ENCODE measurements at places on chromosomes 13 and 19.

DNA sequence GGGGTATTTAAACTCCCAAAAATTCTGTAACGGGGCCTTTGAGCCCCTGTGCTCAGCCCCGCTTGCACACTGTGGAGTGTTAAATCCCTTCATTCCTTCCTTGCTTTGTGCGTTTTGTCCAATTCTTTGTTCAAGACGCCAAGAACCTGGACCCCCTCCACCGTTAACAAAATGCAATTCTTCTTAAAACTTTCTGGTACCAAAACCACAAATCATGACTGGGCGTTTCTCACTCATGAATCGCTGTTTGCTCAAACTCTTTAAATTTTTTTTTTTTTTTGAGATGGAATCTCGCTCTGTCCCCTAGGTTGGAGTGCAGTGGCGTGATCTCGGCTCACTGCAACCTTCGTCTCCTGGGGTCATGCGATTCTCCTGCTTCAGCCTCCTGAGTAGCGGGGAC is 881 bp downstream of the ZNF20 start:
- DNase-seq, result no peak

DNA sequence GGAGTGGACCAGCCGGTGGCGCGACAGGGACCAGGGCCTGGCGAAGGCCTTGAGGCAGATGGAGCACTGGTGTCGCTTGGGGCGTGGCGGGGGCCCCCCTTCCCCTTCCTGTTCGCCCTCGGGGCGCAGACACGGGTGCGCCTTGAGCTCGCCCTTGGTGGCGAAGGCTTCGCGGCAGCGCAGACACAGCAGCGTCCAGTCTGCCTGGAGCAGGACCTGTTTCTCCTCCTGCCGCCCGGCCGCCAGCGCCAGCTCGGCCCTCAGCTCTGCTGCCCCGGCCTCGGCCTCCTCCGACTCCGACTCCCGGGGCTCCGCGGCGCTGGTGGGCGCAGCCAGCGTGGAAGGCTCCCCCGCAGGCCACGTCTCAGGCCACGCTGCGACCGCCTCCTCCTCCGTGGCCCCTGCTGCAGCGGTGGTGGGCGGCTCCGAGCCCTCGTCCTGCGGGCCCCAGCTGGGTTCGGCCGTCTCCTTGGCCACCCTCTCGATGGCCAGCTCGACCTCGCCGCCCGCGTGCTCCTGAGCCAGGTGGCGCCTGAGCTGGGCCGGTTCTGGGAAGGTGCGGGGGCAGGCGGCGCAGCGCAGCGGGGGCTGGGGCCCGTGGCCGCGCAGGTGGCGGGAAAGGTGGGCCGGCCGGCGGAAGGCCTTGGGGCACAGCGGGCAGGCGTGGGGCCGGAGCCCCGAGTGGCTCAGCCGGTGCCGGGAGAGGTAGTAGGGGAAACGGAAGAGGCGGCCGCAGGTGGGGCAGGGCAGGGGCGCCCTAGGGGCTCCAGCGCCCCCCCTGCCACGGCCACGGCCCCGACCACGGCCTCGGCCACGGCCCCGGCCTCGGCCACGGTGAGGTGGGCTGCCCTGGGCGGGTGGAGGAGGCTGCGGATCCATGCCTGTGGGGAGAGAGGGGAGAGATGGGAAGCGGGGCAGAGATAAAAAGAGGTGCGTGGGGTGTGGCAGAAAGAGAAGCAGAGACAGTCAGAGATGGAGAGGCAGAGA is 1.6 kb downstream of the ZNF579 start:
- no peak for DNase-seq

DNA sequence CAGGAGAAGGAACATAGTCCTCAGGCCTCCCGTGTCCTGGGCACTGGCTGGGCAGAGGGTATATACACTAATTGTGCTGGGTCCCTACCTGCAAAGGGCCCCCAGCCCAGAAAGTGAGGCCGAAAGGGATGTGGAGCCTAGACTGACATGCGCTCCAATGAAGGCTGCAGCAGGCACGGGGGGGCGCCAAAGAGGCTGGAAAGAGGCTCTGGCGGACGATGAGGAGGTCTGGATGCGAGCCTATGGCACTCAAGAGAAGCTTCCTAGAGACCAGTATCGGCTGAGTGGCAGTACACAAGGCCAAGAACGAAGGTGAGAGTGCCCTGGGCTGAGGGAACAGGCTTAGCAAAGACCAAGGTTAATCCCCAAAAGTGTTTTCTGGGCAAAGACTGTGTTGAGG is 16.6 kb downstream of the VRK3 start:
- no peak for DNase-seq

GRCh38 chr13:110549795-110550160 is 11.7 kb downstream of the RAB20 start:
- no peak for DNase-seq

GRCh38 chr19:30670562-30671366 is 298.6 kb downstream of the ZNF536 start:
- no peak for DNase-seq

GRCh38 chr19:11530432-11530831 is 1.5 kb upstream of the ECSIT start:
- DNase-seq, result no peak

DNA sequence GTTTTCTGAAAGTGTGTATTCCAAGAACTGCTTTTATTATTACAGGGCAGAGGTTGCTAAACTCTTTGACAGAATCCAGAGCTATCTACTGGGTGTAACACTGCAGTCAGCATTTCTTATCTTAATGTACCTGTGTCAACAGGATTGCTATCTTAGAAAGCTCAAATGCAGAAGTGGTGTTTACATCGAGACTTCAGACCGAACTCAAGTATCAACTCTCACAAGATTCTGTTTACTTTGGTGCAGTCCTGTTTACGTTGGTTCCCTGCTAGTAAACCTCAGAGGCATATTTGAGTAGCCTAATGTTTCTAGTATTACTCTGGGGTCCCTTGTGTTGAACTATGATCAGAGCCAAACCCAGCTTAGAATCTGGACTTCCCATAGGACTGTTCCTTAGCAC is 20.5 kb downstream of the SLC15A1 start:
- no peak for DNase-seq

DNA sequence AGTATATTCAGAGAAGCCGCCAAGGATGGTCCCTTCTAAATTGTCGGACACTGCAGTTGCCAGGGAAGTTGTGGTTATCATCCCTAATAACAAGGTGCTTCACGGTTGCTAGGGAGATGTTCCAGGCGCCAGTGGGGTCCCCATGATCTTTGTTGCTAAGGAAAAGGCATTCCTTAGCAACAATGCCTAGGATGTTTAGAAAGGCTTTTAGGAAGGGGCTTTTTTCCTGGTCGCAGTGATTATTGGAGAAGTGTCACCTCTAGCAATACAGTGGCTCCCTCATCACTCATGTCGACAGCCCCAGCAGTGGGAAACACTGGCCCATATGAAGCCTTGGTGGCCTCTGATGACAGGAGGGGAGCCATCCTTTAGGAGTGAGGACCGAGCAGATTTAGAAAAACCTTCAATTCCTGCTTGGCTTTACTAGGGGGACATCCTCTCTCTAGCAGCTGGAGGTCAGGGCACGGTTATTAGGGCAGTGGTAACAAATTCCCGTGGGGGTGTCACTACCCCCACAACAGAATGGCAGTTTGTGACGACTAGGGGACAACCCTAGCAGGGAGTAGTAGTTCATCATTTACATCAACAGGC is 6.4 kb upstream of the TMC4 start:
- DNase-seq, result no peak

DNA sequence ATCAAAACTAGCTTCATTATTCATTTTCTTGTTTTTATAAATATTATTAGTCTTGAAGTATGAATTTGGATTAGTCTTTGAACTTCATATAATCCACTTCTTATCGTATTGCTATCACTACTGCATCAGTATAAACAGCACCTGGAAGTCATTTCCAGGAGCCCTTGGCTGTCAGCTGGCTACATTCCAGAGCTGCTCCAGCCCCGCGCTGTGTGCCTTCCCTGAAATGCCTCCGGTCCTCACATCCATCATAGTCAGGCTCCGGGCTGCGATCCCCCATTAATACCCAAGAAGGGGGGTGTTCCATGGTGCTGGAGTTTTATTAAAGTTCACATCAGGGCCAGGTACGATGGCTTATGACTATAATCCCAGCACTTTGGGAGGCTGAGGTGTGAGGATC is 124.3 kb upstream of the GJB6 start:
- DNase-seq, result no peak

GRCh38 chr13:91181892-91182291 is 165.6 kb upstream of the MIR17HG start:
- no peak for DNase-seq

DNA sequence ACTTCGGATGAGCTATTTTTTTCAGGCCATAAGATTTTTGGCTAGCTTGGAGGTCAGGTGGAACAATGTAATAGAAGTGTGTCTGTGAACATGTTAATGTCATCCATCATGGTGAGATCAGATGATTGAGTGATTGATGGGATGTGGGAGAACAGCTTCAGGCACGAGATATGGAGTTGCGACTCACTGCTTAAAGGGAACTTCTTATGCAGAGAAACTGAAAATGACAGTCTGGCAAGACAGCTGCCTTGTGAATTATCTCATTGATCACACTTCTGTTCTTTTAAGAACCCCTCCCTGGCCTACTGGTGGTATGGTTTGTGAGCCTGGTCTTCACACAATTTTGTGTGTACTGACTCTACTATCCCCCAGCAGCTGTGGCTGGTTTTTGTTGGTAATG is 96.0 kb downstream of the OLFM4 start:
- no peak for DNase-seq

- no peak for DNase-seq
Observed at GRCh38 chr13:27952876-27953675, 16.0 kb downstream of the CDX2 start.

- DNase-seq, result no peak
Observed at GRCh38 chr13:34779171-34779570, 162.9 kb upstream of the NBEA start.

GRCh38 chr19:5972355-5972731 is 5.6 kb downstream of the RANBP3 start:
- DNase-seq, result no peak

DNA sequence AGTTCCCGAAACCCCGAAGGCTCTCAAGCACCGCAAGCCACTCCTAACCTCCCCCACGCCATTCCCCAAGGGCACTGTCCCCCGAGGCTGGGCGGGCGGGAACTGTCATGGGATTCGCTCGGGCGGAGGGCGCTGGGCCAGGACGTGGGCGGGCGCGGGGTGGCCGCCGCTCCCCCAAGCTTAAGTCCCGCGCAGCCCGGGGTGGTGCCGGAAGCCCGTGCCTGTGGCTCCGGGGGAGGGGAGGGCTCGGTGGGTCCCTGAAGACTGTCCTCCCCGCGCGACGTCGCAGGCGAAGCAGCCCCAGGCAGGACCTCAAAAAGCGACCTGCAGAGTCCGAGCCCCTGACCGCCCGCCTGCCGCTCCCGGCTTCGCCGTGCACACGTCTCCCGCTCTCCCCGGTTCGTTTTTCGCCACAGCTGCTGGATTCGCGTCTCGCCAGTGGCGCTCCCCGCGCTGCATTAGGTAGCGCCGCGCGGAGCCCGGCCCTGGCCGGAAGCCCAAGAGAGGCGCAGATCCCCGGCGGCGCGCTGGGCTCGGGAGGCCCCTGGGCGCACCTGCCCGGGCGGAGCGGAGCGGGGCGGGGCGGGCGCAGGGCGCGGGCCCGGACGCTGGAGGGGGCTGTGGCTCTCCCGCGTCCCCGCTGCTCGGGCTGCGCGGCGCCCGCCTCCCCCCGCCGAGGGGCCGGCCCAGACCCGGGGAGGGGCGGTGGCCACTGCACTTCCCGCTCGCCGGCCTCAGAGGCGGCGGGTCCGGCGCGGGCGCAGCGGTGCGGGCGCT is at the start of gene FARP1:
FARP1 (plus strand) TSS at position 715 of the 777 bp plus-strand sequence. CDS start 70,149 bp downstream, outside the sequence.
- DNase-seq, result peak; percentile 25

DNA sequence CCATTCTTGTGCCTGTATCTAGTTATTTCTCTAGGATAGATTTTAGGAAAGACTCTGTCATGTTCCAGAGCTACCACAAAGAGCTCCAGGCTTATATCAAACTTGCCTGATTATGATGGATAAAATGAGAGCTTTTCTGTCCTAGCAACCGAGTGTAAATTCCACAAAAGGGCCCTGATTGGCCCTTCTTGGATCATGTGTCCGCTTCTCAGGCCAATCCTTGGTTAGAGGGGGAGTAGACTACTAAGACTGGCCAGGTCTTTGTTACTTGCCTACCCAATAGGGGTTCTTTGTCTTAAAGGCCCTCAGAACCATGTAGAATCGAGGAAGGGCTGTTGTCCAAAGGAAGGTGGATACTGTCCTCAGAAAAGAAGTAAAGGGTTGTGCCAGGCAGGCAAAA is 2.4 kb downstream of the DHX34 start:
- no peak for DNase-seq

DNA sequence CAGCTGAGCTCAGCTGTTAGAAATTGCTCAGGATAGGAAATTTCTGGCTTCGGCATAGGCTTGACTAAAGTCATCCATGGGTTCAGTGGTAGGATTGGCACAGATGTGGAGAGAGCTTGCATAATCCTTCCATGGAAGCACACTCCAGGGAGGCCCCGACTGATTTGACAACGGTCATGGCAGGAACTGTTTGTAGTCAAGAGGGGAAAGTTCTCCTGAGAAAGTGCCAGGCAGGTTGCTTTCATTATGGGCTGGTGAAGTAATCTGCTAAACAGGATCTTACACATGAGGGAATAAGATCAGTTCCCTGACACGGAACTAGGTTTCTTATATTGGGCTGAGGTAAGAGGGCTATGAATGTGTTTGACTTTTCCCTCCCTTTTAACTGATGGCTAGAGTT is 120.1 kb downstream of the RGCC start:
- DNase-seq, result no peak

DNA sequence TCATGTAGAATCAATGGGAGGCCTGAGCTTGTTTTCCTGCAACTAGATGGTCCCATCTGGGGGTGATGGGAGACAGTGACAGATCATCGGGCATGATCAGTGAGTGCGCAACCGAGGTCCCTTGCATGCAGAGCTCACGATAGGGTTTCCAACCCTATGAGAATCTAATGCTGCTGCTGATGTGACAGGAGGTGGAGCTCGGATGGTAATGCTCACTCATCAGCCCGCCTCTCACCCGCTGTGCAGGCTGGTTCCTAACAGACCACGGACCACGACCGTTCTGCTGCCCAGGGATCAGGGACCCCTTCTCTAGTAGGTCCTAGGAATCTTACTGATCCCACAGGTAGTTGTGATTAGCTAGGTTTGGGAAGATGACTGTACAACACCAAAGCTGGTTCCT is 23.5 kb upstream of the GARRE1 start:
- no peak for DNase-seq

DNA sequence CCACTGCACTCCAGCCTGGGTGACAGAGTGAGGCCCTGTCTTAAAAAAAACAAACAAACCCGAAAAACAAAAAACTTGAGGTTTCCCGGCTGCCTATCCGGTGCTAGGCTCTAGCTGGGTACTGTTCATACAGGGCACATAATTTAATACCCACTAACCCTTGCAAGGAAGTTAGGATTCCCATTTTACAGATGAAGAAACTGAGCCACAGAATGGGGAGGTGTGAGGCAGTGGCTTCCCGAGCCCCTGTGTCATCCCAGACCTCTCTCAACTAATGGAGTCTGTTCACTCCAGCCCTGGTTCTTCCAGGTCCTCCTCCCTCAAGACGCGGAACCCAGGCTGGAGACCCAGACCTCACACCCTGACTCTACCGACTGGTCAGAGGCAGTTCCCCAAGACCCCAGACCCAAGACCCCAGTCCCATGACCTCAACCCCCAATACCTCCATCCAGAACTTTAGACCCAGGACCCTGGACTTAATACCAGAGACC is 576 bp downstream of the APBA3 start:
- no peak for DNase-seq
